Kidney (tissue), 22 donors: ENCODE measurements at places on chromosomes 16 and 17. TPM values are rescaled to one million over a fixed set of nuclear protein-coding genes. Genes with fewer than 3 reads are reported as not detected.

DNA sequence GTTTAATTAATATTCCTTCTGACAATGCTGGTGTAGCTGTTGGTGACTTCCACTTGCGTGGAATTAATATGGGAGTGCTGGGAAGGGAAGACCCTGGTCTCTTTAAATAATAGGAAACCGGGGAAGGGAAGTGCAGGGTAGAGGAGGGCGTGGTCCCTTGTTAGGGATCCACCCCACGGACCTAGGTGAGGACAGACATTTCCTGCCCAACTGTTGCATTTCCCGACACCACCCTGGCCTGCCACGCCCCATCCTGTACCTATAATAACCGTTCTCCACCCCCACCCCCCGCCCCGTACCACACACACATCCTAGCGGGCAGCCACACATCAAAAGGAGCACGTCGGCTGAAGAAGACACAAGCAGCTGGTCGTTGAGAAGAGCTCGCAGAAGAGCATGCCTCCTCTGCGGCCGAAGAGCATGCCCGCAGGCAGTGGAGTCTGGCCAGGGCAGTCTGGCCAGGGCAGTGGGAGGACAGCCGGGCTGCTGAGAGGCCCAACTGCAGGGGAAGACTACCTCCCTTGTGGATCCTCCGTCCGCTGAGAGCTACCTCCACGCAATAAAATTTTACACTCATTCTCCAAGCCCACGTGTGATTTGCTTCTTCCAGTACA lies 36.8 kb upstream of the MMD start:
- H3K27me3 ChIP-seq: no peaks in the 10 kb centered on the region
- no peaks in the 10 kb centered on the region for H3K4me1 ChIP-seq
- no peak overlapping the region for H3K4me3 ChIP-seq
- no peaks in the 10 kb centered on the region for H3K36me3 ChIP-seq
- no peak for DNase-seq
- no peak overlapping the region for H3K27ac ChIP-seq

- H3K36me3 ChIP-seq: no peaks in the 10 kb centered on the region
- no peak overlapping the region for H3K4me3 ChIP-seq
- no peak for DNase-seq
- peak overlapping the region; percentile 4 for H3K27ac ChIP-seq
- H3K4me1 ChIP-seq: no peaks in the 10 kb centered on the region
Observed at GRCh38 chr16:48526058-48526957, 83.7 kb downstream of the N4BP1 start.

CCL18 gene
- 4.5 TPM for total RNA-seq

RFFL gene
- 29.0 TPM for total RNA-seq

GRCh38 chr16:89099905-89100304 lies 6.3 kb downstream of the ACSF3 start:
- H3K27me3 ChIP-seq: no peaks in the 10 kb centered on the region
- no peak overlapping the region for H3K27ac ChIP-seq
- no peak for DNase-seq
- H3K4me1 ChIP-seq: peaks cover 2% of the 10 kb centered on the region

GRCh38 chr16:67164599-67165061 lies at the start of gene HSF4:
TSS of gene HSF4 (plus strand) at chr16:67164745. CDS start at chr16:67164812, 67 bp downstream.
- H3K27ac ChIP-seq: peak within 1 kb of the TSS; percentile 51
- H3K4me3 ChIP-seq: peak within 1 kb of the TSS; percentile 49
- peaks cover 6% of the 10 kb centered on the region for H3K4me1 ChIP-seq
- no peaks in the 10 kb centered on the region for H3K36me3 ChIP-seq
- H3K27me3 ChIP-seq: peaks cover 49% of the 10 kb centered on the region
